ENCODE measurements at places on chromosomes 13 and 19. TPM values are rescaled to one million over a fixed set of nuclear protein-coding genes. Genes with fewer than 3 reads are reported as not detected.

Gene ZNF547
- total RNA-seq = 5.1 TPM

DNA sequence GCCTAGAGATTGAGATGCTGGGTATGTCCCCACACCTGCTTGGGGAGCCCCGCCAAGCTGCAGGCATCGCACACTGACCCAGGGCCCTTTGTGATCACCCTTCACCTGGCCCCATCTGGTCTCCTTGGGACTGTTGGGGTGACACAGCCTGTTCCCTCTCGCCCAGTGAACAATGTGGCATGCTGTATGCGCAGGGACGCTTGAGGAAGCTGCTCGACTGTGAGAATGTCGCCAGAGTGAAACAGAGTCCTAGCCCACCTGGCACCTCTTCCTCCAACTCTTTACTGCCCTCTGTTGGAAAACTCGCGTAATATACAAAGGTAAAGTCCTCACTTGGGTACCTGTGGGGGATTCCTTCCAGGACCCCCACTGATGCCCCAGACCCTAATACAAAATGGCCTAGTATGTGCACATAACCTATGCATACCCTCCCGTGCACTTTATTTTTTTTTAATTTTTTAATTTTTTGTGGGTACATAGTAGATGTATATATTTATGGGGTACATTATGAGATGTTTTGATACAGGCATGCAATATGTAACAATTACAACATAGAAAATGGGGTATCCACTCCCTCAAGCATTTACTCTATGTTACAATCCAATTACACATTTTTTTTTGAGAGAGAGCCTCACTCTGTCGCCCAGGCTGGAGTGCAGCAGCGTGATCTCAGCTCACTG, 9.0 kb downstream of the BLOC1S3 start:
- DNase-seq = peak; percentile 93
- H3K4me3 ChIP-seq = no peak overlapping the region
- H3K36me3 ChIP-seq = no peaks in the 10 kb centered on the region
- no peaks in the 10 kb centered on the region for H3K27me3 ChIP-seq

DNA sequence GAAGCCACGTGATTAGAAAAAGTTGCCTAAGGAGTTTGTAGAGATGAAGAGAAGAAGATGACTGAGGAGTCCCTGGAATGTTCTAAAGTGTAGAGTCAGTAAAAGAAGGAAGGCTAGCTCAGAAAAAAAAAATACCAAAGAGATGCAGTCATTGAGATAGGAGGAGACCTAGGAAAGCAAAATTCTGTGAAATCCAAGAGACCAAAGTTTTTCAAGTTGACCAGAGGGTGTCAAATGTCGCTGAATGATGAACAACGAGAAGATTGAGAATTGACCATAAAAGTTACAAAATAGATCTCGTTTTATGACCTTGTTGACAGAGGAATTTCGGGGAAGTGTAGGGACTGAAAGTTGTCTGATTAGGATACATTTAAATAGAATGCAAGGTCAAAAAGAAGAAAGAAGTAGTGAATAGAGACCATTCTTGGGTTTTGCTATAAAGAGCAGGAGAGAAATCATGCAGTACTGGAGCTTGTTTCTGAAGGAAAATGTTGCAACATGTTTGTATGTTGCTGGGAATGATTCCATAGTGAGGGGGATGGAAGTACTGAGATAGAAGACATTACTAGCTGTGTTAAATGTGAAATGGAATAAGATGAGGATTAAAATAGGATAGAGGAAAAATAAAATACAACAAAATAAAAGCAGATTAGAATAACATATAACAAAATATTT, 30.2 kb upstream of the HTR2A start:
- no peaks in the 10 kb centered on the region for H3K27me3 ChIP-seq
- H3K4me3 ChIP-seq = no peak overlapping the region
- H3K27ac ChIP-seq = no peak overlapping the region
- DNase-seq = no peak
- no peaks in the 10 kb centered on the region for H3K4me1 ChIP-seq
- H3K36me3 ChIP-seq = 0 out of 2 replicates have a peak, but pooled peaks cover 2% of the 10 kb centered on the region

- H3K27ac ChIP-seq = no peak overlapping the region
- no peaks in the 10 kb centered on the region for H3K36me3 ChIP-seq
- H3K4me3 ChIP-seq = no peak overlapping the region
- H3K4me1 ChIP-seq = peaks cover 12% of the 10 kb centered on the region
- DNase-seq = no peak
Measured at GRCh38 chr19:38185562-38185961, 38.5 kb downstream of the DPF1 start.

Gene METTL21C
- not detected for total RNA-seq

Gene PRTN3
- total RNA-seq = 2.4 TPM

- no peaks in the 10 kb centered on the region for H3K36me3 ChIP-seq
- DNase-seq = no peak
- no peak overlapping the region for H3K27ac ChIP-seq
- H3K4me1 ChIP-seq = no peaks in the 10 kb centered on the region
Measured at GRCh38 chr13:95197548-95197947, 103.7 kb downstream of the ABCC4 start.

Gene ETV2
- total RNA-seq = not detected

Gene PGLYRP2
- total RNA-seq = not detected

- no peak overlapping the region for H3K4me3 ChIP-seq
- H3K27me3 ChIP-seq = no peaks in the 10 kb centered on the region
- no peaks in the 10 kb centered on the region for H3K36me3 ChIP-seq
- H3K4me1 ChIP-seq = peaks cover 35% of the 10 kb centered on the region
- DNase-seq = peak; percentile 88
Measured at GRCh38 chr13:30872685-30873461, 33.2 kb upstream of the MEDAG start.

Gene CRTC1
- 5.4 TPM for total RNA-seq

GRCh38 chr19:48398375-48399235, 5.1 kb downstream of the GRIN2D start:
- peak overlapping the region; percentile 79 for H3K4me3 ChIP-seq
- peaks cover 47% of the 10 kb centered on the region for H3K27me3 ChIP-seq
- peak overlapping the region; percentile 97 for H3K27ac ChIP-seq
- H3K4me1 ChIP-seq = peaks cover 60% of the 10 kb centered on the region
- no peaks in the 10 kb centered on the region for H3K36me3 ChIP-seq
- DNase-seq = peak; percentile 97
